ENCODE measurements at places on chromosomes 12 and 14.

DNA sequence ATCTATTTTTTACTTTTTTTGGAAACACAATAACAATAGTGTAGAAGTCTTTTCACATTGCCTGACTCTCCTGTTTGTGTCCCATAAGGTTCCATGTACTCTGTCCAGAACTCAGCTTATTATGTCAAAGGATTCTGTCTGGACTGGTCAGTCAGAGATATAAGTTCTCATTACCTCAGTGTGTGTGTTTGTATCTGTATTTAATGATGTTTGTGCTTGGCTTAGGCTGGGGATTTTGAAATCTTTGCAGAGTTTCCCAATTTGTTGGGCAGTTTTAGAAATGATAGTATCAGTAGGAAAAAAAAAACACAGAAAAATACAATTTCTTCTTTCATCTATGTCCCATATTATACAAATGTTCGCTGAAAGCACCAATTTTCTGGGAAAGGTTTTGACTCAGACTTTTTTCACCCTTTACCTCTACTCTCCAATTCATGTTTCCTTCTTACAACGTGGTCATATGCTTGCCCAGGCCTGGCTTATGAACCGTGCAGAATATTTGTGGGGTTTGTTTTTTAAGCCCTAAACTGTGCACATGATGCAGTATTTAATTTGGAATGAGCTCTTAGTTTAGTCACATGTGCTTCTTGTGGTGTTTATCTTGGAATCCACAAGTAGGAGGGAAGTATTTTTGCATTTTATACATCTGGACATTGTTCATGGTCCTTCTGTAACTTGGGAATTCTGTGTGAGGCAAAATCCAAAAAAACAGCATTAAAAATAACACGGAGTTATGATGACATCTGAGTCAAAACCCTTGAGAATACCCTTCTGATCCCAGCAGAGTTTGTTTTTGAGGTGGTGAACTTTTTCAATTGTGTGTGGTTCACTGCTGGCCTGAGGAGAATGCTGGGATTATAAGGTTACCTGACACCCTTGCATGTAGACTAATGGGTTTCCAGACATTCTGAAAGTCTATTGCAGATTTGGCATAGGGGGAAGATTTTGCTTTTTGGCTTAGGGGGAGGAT is 121.2 kb downstream of the RAD51B start:
- DNase-seq, result peak; percentile 92

DNA sequence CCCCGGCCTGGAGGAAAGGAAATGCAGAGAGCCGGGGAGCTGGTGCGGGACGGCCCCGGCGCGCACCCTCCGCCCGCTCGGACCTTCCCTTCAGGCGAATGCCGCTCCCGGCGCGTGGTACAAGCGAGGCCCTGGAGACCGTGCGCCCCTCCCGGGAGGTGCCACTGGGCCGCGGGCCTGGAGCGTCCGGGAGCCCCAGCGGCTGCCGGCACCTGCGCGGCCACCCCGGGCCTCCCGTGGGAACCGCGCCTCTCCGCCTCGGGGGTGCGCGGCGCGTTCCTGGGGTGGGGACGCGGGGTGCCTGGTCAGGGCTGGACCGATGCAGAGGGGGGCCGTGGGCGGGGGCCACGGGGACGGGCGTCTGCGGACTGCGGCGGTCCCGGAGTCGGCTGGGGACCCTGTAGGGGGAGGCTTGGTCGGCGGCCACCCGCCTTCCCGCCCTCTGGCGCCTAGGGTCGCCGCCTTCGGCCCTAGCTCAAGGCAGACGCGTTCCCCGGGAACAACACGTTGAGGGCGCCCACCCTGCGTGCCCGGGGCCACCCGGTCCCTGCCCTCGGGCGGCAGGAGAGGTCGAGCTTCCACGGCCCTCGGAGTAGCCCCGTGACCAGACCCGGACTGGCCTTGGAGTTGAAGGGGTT is 599 bp downstream of the PAPLN start:
- no peak for DNase-seq

DNA sequence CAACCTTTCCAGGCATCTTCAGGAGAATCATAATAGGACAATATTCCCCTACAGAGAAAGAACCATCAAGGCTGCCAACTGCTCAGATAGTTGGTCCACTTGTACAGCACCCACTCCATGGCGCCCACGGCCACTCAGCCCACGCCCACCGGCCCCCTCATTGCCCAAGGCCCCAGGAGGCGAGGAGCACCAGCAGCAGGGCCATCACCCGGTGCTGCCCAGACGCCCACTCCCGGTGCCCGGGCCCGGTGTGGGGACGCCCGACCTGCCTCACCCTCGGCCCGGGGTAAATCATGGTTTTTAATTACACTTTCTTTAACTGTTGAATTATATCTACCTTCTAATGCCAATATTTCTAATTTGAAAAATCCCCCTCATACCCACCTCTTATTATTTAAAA is 41.3 kb upstream of the ANO6 start:
- no peak for DNase-seq

DNA sequence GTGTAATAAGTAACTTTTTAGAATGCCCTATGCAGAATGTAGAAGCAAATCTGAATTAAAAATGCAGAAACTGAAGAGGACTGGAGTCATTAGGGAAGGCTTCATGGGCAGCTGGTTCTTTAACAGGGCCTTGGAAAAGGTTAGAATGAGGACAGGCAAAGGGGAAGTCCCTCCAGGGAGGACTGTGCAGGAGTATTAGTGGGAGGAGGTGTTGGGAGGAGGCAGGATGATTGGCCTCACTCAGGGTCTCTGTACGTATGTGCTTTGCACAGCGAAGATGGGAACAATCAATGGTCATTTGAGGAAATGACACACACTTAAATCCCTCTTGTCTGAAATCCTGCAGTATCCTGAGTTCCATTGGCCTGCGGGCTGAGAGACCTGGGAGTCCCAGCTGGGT is 119.7 kb downstream of the PTCSC3 start:
- no peak for DNase-seq

- no peak for DNase-seq
Observed at GRCh38 chr14:91152499-91152898, 38.6 kb downstream of the DGLUCY start.

DNA sequence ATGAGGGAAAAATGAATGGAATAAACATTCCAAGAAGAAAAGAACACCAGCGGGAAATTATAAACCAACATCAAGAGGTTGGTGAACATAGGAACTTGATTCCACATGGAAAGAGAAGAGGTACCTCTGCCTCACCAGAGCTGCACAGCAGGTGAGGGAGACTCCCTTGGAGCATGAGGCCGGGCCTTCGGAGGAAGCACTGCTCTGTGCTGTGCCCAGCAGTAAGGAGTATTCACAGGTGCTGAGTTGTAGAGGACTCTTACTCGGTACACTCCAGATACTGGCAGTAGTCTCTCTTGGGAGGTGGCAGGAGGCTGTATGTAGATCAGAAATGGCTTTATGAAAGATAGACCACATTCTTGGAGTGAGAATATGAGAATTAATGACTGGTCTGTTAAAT is 76.0 kb downstream of the NPAS3 start:
- DNase-seq, result no peak

DNA sequence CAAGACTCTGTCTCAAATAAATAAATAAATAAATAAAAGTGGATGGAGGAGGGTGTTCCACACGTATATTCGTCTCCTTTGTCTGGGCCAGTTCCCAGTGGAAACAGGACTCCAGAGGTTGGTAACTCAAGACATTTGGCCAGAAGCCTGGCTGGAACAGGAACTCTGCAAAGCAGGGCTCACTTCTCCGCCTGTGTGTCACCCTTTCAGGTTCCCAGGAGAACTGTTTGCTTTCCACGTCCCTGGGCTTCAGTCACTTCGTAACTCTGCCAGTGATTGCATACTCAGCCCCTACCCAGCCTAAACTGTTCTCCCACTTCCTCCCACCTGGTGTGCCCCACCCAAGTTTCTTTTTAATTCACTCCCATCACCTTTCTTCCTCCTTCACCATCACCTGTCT is 7.0 kb upstream of the UBE2N start:
- no peak for DNase-seq

GRCh38 chr14:72521045-72521444 is 372.9 kb downstream of the DPF3 start:
- no peak for DNase-seq

DNA sequence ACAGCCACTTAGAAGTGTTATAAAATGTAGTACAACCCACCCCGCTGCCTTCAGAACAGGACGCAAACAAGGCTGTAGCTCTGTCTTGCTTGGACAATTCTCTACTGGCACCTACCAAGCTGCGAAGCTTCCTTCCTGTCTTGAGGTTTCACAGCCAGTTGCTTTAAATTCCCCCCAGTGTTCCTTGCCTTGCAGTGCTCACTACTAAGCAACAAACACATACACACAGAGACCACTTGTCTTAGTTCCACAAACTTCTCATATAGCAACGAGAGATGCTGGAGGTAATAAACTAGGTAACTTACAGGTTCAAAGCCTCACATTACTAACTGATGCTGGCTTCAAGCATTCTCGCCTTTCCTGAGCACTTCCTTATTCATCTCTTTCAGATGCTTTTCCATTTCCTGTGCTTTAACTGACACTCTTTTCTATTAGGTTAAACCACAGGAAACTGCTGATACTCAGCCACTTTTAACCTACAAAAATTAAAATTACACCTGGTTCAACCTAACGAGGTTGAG is 91.5 kb upstream of the PTGDR start:
- DNase-seq, result no peak

- peak; percentile 70 for DNase-seq
Observed at GRCh38 chr12:78555802-78556201, 308.8 kb upstream of the SYT1 start.

DNA sequence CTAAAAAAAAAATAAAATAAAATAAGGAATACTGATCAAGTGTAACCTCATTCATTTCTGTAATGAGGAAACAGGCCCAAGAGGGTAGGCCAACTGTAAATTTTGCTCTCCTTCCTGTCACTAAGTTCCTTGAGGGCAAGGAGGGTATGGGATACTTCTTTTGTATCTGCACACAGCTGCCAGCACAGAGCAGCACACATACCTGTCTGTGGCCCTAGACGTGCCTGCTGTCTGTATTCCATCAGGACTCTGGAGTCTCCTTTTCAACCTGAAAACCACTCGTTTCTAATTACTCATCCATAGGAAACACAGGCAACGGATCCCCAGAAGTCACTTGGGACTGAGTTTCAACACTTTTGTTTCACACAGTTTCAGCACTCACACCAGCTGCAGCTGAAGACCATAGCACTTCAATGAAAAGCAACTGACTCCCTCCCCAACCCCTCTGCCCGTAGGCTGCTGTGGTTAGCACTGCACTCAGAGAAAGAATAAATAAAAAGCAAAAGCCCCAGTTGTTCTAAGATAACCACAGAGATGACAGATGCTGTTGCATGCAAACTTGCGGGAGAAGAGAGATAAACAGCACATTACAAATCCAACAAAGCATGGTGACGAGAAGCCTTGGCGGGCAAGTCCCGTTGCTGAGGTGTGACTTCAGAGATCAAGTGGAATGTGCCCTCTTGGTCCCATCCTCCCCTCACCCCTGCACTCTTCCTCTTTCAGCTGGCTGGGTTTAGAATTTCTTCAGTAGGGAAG is 24.9 kb downstream of the CRACR2A start:
- peak; percentile 48 for DNase-seq

DNA sequence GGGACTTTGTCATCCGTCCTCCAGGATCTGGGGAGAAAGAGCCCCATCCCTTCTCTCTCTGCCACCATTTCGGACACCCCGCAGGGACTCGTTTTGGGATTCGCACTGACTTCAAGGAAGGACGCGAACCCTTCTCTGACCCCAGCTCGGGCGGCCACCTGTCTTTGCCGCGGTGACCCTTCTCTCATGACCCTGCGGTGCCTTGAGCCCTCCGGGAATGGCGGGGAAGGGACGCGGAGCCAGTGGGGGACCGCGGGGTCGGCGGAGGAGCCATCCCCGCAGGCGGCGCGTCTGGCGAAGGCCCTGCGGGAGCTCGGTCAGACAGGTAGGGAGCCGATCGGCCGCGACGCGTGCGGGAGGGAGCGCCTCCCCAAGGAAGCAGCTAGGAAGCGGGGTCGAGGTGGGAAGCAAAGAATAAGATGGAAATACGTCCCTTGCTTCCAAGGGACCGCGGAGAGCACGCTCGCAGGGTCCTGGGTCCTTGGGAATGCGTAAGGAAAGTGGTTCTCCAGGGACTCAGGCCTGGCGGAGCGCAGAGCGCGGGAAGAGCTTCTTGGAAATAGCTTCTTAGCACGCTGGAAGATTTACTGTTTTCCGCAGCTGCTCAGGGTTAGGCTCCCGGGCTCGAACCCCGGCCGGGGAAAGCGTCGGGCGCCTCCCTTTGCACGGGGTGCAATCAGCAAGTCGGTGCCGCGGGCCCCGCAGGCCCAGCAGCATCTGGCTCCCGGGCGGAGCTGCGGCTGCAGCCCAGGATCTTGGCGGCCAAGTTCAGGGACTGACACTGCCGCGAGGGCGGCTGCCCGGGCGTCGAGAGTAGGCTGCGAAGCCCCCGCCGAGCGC is 457 bp downstream of the SOCS2 start:
- no peak for DNase-seq

- peak; percentile 76 for DNase-seq
Observed at GRCh38 chr12:56836800-56837663, 73.9 kb downstream of the HSD17B6 start.

DNA sequence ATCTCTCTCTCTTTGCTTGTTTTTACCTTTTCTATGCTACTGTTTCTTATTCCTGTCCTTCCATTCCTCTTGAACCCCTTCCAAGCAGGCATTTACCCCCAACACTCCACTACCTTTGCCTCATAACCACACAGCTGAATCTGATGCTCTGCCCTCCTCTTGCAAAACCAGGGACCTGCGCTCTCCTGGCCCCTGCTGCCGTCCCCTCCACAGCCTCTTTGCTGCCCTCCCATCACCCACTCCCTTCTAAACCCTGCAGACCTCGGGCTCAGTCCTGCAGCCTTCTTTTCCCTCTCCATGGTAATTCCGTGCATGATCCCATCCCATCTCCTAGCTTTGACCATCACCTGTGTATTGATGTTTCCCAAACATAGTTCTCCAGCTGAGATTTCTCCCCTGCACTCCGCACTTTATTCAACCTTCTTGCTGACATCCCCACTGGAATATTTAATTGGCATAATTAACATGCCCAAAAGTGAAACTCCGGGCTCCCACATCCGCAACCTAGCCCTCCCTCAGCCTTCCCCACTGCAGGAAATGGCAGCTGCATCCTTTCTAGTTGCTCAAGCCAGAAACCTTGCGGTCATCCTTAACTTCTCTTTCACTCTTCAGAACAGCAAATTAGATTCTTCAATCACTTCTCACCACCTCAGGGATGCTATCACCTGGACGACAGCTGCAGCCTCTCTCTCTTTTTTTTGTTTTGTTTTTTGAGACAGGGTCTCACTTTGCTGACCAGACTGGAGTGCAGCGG is 16.0 kb downstream of the FIGNL2 start:
- DNase-seq, result no peak

- DNase-seq, result no peak
Observed at GRCh38 chr14:79064214-79064613, 894.0 kb downstream of the NRXN3 start.
